ENCODE measurements at places on chromosomes 6 and 20.

DNA sequence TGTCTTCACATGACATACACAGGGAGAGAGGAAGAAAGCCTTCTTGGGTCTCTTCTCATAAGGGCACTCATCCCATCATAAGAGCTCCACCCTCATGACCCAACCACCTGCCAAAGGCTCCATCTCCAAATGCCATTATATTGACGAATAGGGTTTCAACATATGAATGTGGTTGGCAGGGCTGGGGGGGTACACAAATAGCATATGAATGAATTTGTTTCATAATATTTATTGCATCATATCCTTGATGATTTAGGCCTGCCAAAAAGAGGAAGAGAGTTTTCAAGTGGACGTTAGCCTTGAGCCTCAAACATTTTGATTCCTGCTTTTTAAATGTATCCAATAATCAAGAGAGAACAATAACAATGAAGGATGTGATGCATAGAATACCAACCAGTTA lies 26.2 kb upstream of the OPRM1 start:
- no peak for DNase-seq

DNA sequence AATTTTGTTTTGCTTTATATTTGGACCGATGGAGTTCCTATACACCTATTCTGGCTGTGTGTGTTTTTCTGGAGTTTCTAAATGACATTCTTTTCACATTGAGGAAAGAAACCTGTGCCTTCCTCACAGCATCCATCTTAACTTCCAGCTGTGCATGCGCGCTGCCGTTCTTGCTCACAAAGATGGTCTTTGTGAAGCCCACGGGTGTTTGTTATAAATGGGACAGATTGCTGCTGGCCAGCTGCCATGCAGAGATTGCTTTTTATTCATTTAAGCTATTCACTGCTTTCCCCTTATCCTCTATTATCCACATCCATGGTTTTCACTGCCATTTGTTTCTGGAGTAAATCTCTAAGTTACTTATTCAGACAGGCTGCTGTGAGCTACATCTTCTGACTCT lies 54.2 kb downstream of the SYNDIG1 start:
- DNase-seq, result no peak

DNA sequence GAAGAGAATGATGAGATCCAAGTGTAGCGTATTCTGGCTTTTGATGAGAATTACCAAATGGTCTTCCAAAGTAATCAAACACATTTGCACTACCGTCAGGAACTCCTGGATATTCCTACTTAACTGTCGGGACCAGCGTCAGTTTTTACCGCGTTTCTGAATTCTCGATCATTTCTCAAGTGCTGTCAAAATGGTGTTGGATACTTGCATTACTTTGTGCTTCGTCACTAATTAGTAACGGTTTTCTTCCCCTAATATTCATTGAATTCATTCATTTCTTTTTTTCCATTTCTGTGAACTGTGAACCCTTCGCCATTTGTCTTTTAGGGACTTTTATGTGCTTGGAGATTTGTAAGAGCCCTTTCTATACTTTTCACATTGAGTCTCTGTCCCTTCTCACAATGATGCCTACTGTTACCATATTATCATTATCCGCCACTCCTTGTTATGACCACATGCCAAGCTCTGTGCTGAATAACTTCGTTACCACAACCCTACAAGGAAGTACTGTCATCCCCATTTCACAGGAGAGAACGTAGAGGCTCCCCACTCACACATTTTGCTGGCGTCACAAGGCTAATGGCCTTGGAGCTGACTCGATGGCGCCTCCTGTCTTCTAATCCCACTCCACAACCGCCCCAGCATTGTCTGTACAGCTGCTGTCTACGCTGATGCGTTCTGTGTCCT lies 74.2 kb upstream of the QKI start:
- no peak for DNase-seq

GRCh38 chr6:81772741-81773140 lies 20.3 kb upstream of the TENT5A start:
- no peak for DNase-seq

- DNase-seq, result no peak
Measured at GRCh38 chr6:67361264-67361663, 1273.8 kb upstream of the ADGRB3 start.

- peak; percentile 82 for DNase-seq
Measured at GRCh38 chr6:116100419-116101301, at the start of gene NT5DC1. Gene NT5DC1 (plus strand): TSS chr6:116100853. CDS start chr6:116100931, 78 bp downstream.

DNA sequence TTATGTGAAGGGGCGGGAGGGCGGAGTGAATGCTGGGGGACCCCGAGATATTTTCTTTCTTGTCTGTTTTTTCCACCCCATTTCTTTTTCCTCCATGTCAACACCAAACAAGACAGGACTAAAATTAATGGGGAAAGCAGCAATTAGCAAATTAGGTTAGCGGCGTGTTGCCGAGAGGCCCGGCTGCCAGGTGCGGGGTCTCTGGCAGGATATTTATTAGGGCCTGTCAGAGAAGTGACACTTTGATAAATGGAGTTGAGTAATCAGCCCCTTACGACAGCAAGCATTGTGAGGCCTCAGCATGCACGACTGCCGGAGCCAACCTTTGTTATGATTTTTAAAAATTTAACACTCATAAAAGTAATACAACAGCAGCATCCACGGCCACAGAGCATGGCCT lies 193.8 kb downstream of the DHX35 start:
- DNase-seq, result no peak

DNA sequence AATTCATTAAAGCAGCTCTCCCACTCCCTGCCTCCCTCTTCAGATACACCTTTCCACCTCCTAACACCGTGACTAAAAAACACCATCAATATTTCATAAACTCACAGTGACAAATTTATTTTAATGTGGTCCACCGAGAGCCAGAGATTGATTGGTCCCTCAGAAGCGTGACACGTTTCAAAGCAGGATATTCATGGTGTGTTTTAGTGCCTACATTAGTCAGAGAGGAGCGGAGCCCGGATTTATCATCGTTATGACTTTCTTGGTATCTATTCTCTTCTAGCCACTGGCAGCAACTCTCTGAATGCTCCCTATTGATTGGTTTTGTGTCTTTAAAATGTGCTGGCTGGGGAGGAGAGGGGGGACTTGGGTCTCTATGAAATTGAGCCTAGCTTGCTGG lies 265.3 kb downstream of the DHX35 start:
- no peak for DNase-seq

- DNase-seq, result no peak
Measured at GRCh38 chr6:75568100-75568499, 33.6 kb upstream of the SENP6 start.

DNA sequence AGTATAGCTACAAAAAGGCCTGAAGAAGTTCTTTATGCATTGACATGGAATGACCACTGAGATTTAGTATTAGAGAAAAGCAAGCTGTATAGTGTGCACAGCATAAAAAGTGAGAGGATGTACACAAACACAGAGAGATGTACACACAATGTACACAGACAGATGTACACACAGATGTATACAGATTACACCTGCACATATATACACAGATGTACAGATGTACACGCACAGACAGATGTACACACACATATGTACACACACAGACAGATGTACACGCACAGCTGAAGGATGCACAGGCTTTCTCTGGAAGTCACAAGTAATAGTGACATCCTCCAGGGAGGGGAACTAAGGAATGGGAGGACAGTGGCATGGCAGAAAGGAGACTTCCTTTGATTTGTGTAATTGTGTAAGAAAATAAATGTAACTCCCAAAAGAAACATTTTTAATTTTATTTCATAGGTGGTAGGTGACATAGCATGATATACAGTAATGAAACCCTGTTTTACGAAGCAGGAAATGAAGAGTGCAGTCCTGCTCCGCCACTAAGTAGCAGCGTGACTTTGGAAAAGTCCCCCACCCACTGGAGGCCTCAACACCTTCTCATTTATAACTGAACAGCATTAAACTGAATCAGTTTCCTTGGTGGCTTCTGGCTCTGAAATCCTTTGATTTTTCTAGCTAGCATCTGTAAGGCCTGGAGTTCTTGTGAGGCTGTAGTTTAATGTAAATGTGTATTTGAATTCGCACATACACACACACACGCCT lies 14.1 kb downstream of the NFATC2 start:
- no peak for DNase-seq

GRCh38 chr20:47818466-47818865 lies 33.2 kb upstream of the SULF2 start:
- no peak for DNase-seq

- no peak for DNase-seq
Measured at GRCh38 chr20:57467742-57468141, 57.2 kb downstream of the CTCFL start.

DNA sequence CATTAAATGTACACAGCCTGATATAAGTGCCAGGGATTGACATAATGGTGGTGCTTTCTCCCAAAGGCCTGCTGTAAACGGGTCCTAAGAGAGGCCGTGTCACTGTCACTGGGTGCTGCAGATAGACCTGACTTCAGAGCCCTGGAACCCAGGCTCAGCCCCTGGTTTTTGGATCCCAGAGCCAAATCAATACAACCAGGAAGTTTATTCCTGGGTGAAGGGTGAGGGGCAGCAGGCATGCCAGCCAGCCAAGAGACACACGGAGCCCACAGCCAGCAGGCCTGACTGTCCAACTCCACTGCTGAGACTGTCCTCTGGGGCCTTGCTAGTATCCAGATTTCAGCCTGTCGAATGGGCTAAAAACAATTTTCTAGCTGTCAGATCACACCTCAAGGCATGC lies 12.8 kb upstream of the ARMC12 start:
- DNase-seq, result no peak

- DNase-seq, result no peak
Measured at GRCh38 chr20:11445161-11445560, 472.5 kb upstream of the BTBD3 start.

- no peak for DNase-seq
Measured at GRCh38 chr6:125356884-125357283, 55.1 kb upstream of the HDDC2 start.

- no peak for DNase-seq
Measured at GRCh38 chr6:161139766-161140553, 133.9 kb downstream of the AGPAT4 start.

- no peak for DNase-seq
Measured at GRCh38 chr6:166760288-166760687, 133.2 kb upstream of the RPS6KA2 start.

DNA sequence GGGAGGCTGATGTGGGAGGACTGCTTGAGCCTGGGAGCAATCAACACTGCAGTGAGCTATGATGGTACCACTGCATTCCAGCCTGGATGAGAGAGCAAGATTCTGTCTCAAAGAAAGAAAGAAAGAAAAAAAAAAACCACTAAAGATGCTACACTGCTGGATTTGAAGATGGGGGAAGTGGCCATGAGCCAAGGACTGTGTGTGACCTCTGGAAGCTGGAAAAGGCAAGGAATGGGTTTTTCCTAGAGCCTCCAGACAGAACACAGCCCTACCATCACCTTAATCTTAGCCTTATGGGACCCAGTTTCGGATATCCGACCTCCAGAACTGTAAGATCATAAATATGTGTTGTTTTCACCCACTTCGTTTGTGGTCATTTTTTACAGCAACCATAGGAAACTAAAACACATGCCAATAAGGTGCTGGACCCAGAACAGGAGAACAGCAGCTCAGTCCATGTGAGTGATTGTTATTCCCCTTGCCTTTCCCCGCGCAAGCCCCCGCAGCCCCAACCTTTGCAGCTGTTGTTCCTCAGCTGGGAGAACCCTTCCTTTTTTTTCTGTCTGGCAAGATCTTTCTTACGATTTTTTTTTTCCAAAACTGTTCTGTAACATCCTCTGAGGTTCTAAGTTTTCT lies 11.1 kb upstream of the VAPB start:
- DNase-seq, result no peak

DNA sequence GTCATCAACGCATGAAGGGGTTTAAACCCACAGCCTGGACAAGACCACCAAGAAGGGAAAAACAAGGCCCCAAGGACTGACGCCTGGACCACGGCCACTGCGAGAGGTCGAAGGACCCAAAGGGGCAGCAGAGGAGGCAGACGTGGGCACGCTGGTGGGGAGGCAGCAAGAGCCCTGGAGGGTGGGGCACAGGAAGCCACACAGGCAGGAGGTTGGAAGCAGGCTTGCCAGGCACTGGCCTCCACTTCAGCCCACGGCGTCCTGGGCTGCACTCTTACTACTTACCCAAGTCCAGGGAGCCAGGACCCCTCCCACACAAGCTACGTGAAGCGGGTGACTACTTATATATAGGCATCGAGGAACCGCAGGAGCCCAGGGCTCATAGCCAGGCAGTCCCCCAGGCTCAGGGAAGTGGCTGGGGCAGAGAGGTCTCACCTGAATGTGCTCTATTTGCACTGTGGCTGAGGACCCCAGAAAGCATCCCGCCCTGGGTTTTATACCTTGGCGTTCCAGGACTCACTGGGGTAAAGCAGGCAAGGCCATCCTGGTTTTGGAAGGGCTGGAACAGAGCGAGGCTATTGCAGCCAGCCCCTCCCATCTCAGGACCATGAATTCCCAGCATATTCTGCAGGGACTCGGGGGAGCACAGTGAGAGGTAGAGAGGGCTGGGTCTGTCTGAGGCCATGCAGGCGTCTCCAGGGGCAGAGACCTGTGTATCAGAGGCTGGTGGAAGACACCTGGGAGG lies 113.8 kb upstream of the AFDN start:
- DNase-seq, result no peak

- DNase-seq, result no peak
Measured at GRCh38 chr6:56335726-56336125, 88.3 kb upstream of the COL21A1 start.

- no peak for DNase-seq
Measured at GRCh38 chr6:129709196-129709768, 695 bp downstream of the ARHGAP18 start.

- DNase-seq, result peak; percentile 23
Measured at GRCh38 chr6:56814802-56815201, 140.1 kb upstream of the BEND6 start.

DNA sequence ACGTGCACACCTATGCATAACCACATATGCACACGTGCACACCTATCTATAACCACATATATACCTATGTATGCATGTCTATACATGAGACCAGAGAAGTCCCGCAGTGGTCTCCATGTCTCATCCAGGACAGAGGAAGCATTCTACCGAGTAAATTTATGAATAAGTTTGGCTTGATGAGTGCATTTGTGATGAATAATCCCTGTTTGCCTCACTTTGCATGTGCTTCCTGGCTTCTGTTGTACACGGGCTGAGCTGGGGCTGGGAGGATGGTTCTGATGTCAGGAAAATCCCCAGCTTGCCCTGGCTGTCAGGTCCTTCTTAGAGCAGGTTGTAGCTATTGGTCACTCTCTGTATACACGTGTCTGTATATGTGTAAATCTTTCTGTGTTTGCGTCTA lies 157.6 kb upstream of the RPS6KA2 start:
- DNase-seq, result no peak

GRCh38 chr6:41655646-41656001 lies 17.4 kb downstream of the MDFI start:
- DNase-seq, result no peak

- DNase-seq, result no peak
Measured at GRCh38 chr20:16407251-16408067, 165.8 kb downstream of the KIF16B start.

DNA sequence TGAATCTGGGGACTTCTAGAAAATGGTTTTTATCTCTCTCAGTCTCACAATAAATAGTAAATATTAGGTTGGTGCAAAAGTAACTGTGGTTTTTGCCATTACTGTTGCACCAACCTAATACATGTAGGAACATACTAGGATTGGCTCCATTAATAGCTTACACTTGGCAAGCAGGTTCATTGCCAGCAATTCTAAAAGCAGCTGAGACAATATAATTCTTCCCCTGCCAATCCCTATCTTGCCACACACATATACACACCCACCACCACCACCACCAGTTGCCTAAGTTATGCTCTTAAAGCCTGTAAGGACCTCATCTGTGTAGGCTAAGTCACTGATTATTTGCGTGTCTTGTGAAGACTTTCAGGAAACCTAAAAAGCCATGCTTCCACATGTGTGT lies 145.1 kb downstream of the KIF16B start:
- DNase-seq, result no peak

- no peak for DNase-seq
Measured at GRCh38 chr6:26008470-26008869, 45.9 kb downstream of the TRIM38 start.

- DNase-seq, result no peak
Measured at GRCh38 chr20:21028921-21029320, 77.2 kb downstream of the LINC00237 start.
